ENCODE measurements at places on chromosomes 4 and X.

DNA sequence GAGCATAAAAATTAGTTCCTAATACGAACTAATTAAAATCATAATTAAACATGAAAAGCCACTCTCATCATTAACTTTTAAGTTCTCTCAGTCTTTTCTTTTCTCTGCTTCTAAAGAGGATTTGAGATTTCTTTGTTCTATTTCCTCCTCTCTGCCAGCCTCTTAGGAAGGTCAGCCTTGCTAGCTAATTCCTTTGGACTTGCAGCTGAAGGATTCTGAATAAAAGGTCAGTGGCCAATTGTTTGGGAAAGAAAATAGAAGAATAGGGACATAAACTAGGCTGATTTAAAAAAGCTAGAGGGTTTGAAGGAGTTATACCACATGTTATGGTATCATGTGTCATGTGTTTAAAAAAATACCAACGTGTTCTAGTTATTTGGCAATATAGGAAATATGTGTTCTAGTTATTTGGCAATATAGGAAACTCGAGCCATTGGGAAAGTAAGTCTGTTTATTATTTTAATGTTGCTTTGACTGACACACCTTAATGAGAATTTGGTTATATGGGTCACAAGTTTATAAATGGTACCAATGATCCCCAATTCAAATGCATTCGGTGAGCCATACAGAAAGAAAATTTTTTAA lies 1668.7 kb upstream of the PCDH7 start:
- DNase-seq = no peak

DNA sequence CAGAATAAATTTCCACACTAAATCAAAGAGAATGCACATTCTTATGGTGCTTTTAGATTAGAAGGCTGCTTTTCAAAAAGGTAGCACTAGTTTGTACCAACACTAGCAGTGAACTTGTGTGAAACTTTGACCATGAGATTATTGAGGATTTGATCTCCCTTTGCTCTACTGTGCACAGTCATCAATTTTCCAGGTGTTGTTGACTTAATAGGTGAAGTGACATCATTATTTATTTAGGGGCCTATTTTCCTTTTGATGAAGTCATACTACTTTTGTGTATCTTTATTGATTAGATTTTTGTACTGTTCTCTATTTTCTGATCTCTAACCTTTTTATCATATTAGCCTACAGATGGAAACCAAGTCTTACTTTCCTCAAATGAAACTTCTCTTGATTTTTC lies 507.9 kb upstream of the LCORL start:
- no peak for DNase-seq

GRCh38 chr4:159483110-159483781 lies 380.4 kb downstream of the RAPGEF2 start:
- DNase-seq = no peak

- DNase-seq = no peak
Measured at GRCh38 chr4:183467246-183467645, 22.8 kb downstream of the CDKN2AIP start.

GRCh38 chr4:66034671-66035070 lies 364.4 kb upstream of the EPHA5 start:
- DNase-seq = no peak

DNA sequence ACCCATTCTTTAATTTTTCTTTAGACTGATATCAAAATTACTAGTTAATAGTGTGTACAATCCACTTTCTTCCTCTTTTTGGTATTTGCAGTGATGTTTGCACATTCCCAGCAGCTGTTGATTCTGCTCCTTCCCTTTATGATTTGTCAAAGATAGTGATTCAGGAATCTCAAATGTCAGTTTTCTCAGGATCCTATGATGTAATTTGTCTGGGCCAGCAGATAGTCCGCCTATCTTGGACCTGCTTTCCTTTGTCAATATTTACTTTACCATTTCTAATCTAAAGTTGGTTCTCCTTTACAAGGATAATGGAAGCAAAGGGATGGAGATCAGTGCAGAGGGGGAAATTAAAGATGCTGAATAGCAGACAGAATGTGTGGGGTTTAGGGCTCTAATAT lies 122.1 kb downstream of the REELD1 start:
- DNase-seq = no peak

- DNase-seq = no peak
Measured at GRCh38 chr4:113059449-113060182, 10.2 kb downstream of the ANK2 start.

DNA sequence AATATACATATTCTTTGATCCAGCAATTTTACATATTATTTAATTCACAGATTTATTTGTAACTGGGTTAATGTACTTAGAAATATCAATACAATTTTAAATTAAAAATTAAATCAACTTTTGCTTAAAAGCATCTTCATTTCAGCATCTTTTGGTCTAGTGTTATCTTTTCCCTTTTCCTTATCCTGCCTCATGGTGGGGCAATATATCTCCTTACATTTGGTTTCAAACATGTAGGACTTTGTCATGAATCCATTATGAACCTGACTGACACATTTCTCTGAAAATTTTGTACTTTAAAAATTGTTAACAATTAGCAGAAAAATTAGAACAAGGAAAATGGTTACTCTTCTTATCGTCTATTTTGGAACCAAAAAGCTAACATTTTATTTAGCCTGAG lies 42.8 kb upstream of the ANK2 start:
- no peak for DNase-seq

DNA sequence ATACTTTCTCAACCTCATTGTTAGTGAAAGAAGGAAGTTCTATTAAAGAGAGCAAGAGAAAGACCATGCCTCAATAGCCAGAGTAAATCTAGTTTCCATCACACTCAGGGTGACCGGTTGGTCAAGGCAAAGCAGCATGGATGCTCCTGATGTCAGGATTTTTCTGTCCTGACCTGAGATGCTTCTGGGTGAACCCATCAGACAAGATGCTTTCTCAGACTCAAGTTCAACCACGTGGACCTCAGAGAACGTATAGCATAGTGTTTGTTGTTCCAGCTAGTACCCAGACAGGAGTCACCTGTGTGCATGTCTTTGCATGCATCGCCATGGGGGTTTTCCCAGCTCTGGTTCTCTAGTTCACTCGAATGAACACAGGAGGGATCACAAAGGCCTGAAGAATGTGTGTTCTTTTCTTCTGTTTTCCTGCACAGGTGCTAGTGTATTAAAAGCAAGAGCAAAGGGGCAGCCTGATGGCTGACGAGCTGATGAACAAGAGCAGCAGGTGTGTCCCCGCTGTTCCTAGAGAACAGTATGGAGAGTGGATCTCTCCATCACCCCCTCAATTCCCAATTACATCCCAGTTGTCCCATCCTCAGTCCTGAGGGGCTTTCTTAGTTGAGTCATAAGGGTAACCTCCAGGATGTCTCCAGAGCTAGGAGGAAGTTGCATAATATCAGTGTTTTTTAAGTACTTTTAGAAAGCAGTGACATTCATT lies 110.5 kb upstream of the ENPP6 start:
- no peak for DNase-seq

DNA sequence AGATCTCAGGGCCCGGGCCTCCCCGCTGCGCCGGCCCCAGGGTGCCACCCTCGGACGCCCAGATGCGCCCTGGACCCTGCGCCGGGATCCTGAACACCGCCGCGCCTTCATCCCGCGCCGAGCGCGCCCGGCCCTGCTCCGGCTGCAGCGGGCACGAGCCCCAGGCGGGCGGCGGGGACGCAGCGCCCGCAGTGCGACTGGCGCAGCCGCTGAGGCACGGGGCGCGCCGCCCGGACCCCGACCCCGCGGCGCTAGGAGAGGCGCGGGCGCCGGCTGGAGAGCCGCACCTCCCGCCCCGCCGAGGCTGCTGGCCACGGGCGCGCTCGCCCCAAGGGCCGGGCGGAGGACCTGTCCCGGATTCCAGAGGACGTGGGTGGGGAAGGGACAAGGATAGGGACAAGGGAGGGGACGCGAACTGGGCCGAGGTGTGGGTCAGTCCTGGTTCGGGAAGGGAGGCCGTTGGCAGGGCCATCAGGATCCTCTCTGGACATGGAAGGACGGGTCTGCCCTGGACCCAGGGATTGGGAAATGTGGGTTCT lies 1.1 kb downstream of the ZFYVE28 start:
- peak; percentile 68 for DNase-seq

DNA sequence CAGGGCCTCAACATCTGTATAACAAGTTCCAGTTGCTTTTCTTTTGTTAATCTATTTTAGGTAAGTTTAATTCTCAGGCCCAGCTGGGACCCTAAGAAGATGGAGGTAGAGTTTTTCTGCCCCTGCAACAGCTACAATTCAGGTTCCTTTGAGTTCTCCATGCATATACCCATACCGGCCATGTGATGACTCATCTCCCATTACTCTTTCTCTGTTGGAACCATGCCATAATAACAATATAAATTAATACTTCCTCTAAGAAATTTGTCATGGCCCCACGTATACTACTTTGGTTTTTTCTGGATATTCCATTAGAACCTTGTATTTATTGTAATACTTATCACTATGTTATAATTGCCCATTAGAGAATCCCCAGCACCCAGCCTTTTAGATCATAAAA lies 1.3 kb upstream of the INTU start:
- DNase-seq = no peak

DNA sequence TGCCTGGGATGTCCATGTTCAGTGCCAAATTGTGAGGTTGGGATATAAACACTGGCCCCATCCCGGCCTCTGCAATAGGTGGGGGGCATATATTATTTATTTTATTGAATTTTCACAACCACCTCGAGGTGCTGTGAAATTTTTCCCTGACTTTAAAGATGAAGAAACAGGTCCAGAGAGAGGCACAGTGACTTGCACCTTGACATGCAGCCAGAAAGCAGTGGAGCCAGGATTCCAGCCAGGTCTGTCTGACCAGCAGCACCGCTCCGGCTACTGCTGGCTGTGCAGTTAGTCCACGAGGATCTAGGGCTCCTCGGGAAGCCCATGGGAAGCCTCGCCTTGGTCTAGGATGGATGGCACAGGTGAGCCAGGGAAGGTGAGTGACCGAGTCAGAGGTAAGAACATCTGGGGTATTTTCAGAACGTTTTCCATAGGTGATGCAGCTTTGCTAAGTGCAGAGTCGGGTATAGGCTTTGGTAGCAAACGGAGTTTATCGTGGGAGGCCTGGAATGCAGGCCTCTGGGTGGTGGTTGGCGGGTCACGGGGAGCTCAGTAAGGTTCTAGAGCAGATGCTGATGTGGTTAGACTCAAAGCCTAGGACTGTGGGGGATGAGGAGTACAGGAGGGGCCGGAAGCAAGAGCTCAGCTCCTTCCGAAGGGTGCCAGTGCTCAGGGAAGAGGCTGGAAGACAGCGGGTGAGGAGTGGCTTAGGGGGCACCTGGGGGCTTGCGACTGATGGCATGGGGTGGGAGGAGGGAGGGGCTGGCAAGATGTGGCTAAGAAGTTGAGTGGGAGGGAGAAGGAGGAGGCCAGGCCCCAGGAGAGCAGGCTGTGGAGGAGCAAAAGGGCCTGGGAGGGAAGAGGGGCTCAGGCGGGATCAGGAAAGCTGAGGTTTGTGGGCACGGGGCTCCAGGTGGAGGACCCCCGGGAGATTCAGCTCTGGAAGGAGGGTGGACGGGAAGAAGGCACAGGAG lies 107.7 kb upstream of the LRPAP1 start:
- DNase-seq = no peak

- DNase-seq = no peak
Measured at GRCh38 chr4:8200302-8200975, 1.3 kb downstream of the SH3TC1 start.

- no peak for DNase-seq
Measured at GRCh38 chr4:100989401-100989800, 357.9 kb downstream of the PPP3CA start.

DNA sequence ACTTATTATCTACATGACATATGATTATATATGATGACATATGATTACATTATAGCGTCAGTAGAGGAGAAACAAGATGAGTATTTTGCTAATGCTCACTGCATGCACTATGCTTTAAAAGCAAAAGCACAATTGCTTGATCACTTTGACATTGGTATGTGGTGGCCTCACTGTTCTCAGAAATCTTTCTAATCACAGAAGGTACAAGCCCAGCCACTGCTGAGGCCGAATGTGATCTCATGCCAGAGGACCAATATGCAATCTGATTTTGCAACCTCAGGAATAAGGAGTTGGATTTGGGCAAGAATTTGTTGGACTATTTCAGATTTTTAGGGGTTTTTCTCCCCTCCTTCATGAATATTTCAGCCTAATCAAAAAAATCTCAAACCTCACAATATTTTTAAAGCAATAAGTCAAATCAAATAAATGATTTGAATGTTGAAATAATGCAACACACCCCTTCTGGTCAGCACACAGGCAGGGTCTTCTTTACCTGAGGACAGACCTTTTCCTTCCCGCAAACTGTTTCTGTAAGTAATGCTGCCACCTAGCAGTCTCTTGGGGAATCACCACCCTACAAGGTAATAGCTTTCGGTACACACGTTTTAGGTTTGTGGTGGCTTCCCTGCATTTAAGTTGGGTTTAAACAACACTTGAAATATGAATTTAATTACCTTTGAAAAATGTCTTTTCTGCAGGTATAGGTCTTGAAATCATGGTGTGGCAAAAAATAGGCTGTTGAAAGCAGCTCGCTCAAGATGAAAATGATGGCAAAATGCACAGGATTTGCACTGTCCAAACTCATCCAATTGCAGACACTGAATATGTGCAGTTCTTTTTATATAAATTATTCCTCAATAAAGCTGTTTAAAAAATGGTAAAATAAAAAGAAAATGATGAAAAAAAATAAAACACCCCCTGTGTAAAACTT lies 4.8 kb upstream of the CXCL13 start:
- DNase-seq = no peak

DNA sequence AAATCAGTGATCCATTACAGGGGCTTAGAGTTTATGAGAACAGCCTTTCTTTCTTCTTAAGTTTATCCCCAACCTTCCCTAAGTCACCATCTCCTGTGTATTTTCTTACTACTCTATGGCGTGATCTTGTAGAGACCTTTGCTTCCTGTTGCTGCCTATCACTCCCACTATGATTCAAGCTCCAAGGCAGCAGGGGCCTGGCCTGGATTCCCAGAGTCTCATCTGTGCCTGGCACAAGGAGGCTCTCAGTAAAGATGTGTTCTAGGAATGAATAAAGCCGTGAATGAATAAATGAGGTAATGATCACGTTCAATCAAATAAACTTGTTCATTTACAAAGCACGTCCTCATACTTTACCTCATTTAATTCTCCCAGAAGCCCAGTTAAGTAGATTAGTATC lies 45.4 kb downstream of the CC2D2A start:
- DNase-seq = no peak

DNA sequence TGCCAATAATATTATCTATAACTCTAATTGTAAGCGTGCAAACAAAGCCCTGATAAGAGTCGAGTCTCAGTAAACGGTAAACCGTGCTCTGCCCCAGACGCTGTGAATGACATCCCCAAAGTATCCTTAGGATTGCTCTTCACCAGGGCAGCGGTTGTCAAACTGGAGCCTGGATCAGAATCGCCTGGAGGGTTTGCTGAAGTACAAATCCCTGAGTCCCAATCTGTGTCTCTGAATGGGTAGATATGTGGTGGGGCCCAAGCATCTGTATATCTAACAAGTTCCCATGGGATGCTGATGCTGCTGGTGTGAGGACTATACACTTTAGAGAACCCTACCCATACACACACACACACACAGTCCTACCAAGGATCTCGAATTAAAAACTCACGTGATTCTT lies 813 bp upstream of the APBB2 start:
- DNase-seq = no peak

- no peak for DNase-seq
Measured at GRCh38 chr4:5217421-5217820, 166.1 kb downstream of the STK32B start.

All from type B pancreatic cell (in vitro differentiated cells).